ENCODE measurements at places on chromosomes 2 and 18. TPM values are rescaled to one million over a fixed set of nuclear protein-coding genes. Genes with fewer than 3 reads are reported as not detected.

The ADAM23 gene
- 2.3 TPM for total RNA-seq

The KCNJ13 gene
- total RNA-seq = not detected

The RIT2 gene
- total RNA-seq = not detected

The TMEM200C gene
- under 0.01 TPM for total RNA-seq

The CPO gene
- total RNA-seq = not detected

The ATP6V1C2 gene
- total RNA-seq = 6.0 TPM

The TMEM247 gene
- total RNA-seq = not detected

DNA sequence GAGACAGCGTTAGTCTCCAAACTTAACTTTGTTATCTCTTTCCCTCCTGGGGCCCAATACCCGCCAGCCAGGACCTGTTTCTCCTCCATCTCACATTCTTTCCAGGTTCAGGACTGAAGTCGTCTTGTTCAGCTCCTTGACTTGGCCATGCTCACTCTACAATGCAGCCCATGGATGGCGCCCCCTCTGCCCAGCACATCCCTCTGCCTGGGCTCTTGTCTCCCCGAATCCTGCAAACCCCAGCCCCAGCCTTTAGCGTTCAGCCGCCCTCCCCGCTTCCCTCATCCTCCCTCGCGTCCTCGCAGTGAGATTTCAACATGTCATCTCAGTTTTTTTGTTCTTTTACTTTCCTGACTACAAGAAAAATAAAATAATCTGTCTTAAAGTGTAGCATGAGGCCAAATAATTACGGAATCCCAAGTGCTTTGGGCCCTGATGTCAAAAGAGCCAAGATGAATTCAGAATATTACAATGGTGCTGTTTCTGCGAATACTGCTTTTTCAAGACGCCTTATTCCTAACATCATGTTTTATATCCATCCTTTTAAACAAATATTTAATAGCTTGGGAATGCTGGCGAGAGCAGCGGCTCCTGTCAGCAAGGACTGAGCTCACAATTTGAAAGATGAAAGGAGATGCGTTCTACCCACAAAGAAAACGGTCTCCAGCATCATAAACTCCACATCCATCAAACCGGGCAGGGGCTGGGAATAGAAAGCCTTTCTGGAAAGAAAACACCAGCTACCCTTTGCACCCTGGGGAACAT is 1.0 kb downstream of the FAM178B start:
- H3K27ac ChIP-seq = no peak overlapping the region
- H3K4me1 ChIP-seq = no peaks in the 10 kb centered on the region
- no peaks in the 10 kb centered on the region for H3K36me3 ChIP-seq
- H3K27me3 ChIP-seq = no peaks in the 10 kb centered on the region

DNA sequence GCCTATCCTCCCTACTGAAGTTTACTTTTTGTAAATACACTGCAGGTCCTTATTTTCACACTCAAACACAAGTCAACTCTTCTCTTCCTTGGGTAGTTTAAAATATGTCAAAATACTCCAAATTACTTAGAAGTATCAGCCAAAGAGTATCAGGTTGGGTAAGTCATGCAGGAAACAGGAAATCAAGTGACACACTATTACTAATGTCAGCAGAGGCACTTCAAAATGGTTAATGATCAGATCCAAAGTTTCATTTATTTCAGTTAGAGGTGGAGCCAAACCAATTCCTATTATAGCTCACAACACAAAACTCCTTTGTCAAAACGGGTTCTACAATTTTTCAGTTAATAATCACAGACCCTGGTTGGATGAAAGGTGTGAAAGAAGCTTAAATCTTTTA is 54.2 kb downstream of the DLGAP1 start:
- no peak for DNase-seq
- H3K27me3 ChIP-seq = no peaks in the 10 kb centered on the region
- no peaks in the 10 kb centered on the region for H3K4me1 ChIP-seq
- H3K27ac ChIP-seq = no peak overlapping the region

DNA sequence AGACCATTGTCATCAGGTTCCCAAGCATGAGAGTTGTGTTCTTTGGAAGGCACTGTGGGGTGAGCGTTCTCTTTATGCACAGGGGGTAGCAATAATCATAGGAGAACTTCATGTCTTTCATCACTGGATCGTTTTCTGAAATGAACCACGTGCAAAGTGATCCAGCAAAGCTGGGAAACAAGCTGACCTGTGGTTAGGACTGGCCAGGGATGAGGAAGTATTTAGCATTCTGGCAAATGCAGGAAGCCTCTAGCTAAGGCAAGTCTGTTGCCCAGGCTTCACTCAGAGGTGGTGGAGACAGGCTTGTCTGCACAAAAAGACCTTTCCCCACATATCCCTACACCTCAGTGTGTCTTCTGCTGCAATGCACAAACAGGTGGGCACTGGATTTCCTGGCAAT is 58.6 kb downstream of the MMADHC start:
- H3K27me3 ChIP-seq = no peaks in the 10 kb centered on the region
- H3K4me1 ChIP-seq = no peaks in the 10 kb centered on the region
- DNase-seq = no peak
- H3K36me3 ChIP-seq = no peaks in the 10 kb centered on the region

- no peak overlapping the region for H3K4me3 ChIP-seq
- no peak overlapping the region for H3K27ac ChIP-seq
- no peaks in the 10 kb centered on the region for H3K36me3 ChIP-seq
- no peaks in the 10 kb centered on the region for H3K27me3 ChIP-seq
Observed at GRCh38 chr18:74982946-74983635, 225.8 kb downstream of the PTGR3 start.

DNA sequence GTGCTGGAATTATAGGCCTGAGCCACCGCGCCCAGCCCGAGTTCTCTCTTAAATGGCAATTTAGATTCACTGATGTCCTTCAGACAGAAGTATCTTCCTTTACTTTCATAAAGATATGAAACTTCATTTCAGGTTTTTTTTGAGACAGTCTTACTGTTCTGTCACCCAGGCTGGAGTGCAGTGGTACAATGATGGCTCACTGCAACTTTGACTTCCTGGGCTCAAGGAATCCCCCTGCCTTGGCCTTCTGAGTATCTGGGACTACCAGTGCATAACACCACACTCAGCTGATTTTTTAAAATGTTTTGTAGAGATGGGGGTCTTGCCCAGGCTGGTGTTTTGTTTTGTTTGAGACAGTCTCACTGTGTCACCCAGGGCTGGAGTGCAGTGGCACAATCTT is 13.2 kb downstream of the ITGB1BP1 start:
- peak; percentile 53 for DNase-seq
- no peaks in the 10 kb centered on the region for H3K27me3 ChIP-seq
- no peak overlapping the region for H3K4me3 ChIP-seq
- H3K36me3 ChIP-seq = peaks cover 29% of the 10 kb centered on the region
- no peak overlapping the region for H3K27ac ChIP-seq
- H3K4me1 ChIP-seq = no peaks in the 10 kb centered on the region

DNA sequence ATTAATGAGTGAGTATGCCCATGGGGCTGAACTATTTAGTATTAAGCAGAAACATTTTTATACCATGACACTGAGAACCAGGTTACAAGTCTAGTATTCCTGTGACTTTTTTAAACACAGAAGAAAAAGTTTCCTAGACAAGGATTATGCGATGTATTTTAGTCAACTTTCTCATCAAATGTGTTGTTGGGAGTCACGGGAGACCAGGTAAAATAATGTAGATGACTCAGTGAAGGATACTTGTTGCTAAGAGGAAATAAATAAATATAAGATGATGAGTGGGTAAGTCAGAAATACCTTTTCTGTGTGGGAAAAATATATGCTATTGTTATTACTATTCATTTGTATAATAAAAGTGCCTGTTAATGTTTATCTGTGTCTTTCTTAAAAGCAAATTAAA is 23.4 kb downstream of the MBD5 start:
- no peak overlapping the region for H3K4me3 ChIP-seq
- H3K27me3 ChIP-seq = no peaks in the 10 kb centered on the region
- no peak for DNase-seq
- H3K4me1 ChIP-seq = no peaks in the 10 kb centered on the region
- H3K36me3 ChIP-seq = no peaks in the 10 kb centered on the region
- no peak overlapping the region for H3K27ac ChIP-seq

- no peaks in the 10 kb centered on the region for H3K4me1 ChIP-seq
- no peak for DNase-seq
- no peaks in the 10 kb centered on the region for H3K27me3 ChIP-seq
- H3K36me3 ChIP-seq = no peaks in the 10 kb centered on the region
- H3K4me3 ChIP-seq = no peak overlapping the region
Observed at GRCh38 chr18:22847867-22848451, 85.2 kb upstream of the RBBP8 start.

GRCh38 chr18:70197844-70198243 is 7.6 kb downstream of the RTTN start:
- no peaks in the 10 kb centered on the region for H3K27me3 ChIP-seq
- no peak for DNase-seq
- no peak overlapping the region for H3K27ac ChIP-seq
- no peak overlapping the region for H3K4me3 ChIP-seq
